ENCODE measurements at places on chromosomes 2 and 18. TPM values are rescaled to one million over a fixed set of nuclear protein-coding genes. Genes with fewer than 3 reads are reported as not detected.
A peak's percentile ranks its signal among the peaks of the same experiment; 100 is the strongest.

- H3K36me3 ChIP-seq = peaks cover 4% of the 10 kb centered on the region
- peaks cover 67% of the 10 kb centered on the region for H3K4me1 ChIP-seq
- no peak overlapping the region for H3K4me3 ChIP-seq
- H3K27ac ChIP-seq = peak overlapping the region; percentile 37
Measured at GRCh38 chr2:160338901-160339685, 139.0 kb upstream of the ITGB6 start.

DNA sequence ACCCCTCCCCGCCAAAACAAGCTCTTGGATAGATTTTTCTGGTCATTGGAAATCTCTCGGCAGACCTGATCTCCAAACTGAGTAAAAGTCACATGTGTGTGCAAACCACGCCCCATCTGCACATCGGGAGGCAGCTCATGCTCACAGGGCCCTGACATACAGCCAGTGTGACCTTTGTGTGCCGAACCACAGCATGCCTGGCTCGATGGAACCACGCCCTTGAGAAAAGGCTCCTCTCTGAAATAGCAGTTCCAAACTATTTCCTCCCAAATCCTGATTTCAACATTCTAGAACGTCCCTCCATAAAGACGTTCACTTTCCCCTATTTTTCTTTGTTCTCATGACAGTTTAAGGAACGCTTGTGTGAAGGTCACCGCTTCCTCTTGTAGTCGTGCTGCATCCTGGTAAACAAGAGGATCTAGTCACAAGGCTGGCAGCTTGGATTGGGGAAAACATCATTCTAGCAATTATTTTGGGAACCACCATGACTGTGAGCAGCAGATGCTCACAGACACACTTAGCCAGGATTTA is 59.3 kb upstream of the MAP4K4 start:
- H3K27me3 ChIP-seq = no peaks in the 10 kb centered on the region
- H3K27ac ChIP-seq = no peak overlapping the region
- no peaks in the 10 kb centered on the region for H3K36me3 ChIP-seq
- no peak for DNase-seq
- no peak overlapping the region for H3K4me3 ChIP-seq

DNA sequence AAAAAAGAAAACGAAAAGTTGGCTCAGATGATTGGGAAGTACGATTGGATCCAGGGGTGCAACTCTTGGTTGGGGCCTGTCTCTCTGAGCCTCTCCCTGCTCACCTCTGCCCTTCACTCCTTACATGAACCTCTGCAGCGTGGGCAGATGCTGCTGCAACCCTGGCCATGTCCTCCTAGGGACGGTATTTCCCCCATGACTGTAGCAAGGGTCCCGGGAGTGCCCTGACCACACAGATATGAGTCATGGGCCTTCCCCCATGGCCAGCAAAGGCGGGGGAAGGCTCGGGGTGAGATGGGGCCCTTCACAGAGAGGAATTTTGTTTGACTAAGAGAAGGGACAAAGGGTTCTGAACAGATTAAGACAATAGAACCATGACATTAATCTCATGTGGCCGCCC is 129.0 kb downstream of the NCK2 start:
- peaks cover 98% of the 10 kb centered on the region for H3K4me1 ChIP-seq
- peak overlapping the region; percentile 72 for H3K4me3 ChIP-seq
- peaks cover 62% of the 10 kb centered on the region for H3K36me3 ChIP-seq
- H3K27ac ChIP-seq = peak overlapping the region; percentile 85

- DNase-seq = no peak
- H3K4me3 ChIP-seq = no peak overlapping the region
- peak overlapping the region; percentile 20 for H3K27ac ChIP-seq
- H3K36me3 ChIP-seq = peaks cover 30% of the 10 kb centered on the region
- no peaks in the 10 kb centered on the region for H3K27me3 ChIP-seq
Measured at GRCh38 chr2:39107156-39107555, 13.7 kb downstream of the SOS1 start.

- H3K27me3 ChIP-seq = peaks cover 16% of the 10 kb centered on the region
- no peak overlapping the region for H3K4me3 ChIP-seq
- H3K4me1 ChIP-seq = peaks cover 18% of the 10 kb centered on the region
- H3K27ac ChIP-seq = no peak overlapping the region
Measured at GRCh38 chr18:79639072-79639829, 40.4 kb upstream of the CTDP1 start.

GRCh38 chr2:99850084-99850710 is 292.2 kb downstream of the AFF3 start:
- DNase-seq = no peak
- no peak overlapping the region for H3K27ac ChIP-seq
- H3K27me3 ChIP-seq = no peaks in the 10 kb centered on the region
- H3K4me3 ChIP-seq = no peak overlapping the region

GRCh38 chr2:5067816-5068215 is 624.4 kb upstream of the SOX11 start:
- H3K27ac ChIP-seq = no peak overlapping the region
- no peak for DNase-seq
- H3K27me3 ChIP-seq = no peaks in the 10 kb centered on the region
- H3K36me3 ChIP-seq = no peaks in the 10 kb centered on the region
- no peak overlapping the region for H3K4me3 ChIP-seq

DNA sequence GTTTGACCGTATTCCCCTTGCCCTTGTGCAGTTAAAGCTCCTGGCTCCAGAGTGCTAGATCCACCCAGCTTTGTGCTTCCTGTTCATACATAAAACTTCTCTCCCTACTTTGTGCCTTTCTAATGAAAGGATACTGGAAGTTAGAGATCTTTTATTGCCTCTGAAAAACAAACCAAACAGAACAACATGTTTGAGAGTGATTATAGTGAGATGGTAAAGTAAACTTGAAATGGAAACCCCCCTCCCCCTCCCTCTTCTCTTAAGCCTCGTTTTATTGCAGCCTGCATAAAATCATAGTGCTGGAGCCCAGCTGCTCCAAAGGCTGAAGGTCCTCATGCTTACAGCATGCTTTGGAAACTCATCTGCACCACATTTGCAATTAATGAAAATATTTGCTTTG is 125.1 kb downstream of the TANC1 start:
- peak overlapping the region; percentile 89 for H3K27ac ChIP-seq
- H3K36me3 ChIP-seq = peaks cover 15% of the 10 kb centered on the region
- no peak overlapping the region for H3K4me3 ChIP-seq
- no peak for DNase-seq
- peaks cover 58% of the 10 kb centered on the region for H3K4me1 ChIP-seq
- no peaks in the 10 kb centered on the region for H3K27me3 ChIP-seq

DNA sequence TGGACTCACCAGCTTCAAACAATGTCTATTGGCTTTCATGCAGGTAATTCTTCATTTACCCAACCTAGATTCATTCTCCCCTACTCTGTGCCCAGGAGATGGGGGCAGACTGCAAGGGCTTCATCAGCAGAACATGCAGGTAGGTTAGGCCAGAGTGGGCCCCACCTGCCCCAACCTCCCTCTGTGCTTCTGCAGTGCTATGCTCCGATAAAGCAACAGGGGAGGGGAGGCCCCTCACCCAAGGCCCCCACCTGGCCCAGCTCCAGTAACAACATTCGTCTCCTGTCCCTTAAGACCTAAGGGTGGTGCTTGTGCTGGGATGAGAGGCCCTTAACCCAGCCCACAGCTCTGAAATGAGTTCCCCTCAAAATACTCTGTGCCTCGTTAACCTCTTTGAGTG is 16.7 kb upstream of the GYPC start:
- H3K36me3 ChIP-seq = no peaks in the 10 kb centered on the region
- no peak overlapping the region for H3K27ac ChIP-seq
- DNase-seq = no peak
- H3K4me1 ChIP-seq = peaks cover 3% of the 10 kb centered on the region

DNA sequence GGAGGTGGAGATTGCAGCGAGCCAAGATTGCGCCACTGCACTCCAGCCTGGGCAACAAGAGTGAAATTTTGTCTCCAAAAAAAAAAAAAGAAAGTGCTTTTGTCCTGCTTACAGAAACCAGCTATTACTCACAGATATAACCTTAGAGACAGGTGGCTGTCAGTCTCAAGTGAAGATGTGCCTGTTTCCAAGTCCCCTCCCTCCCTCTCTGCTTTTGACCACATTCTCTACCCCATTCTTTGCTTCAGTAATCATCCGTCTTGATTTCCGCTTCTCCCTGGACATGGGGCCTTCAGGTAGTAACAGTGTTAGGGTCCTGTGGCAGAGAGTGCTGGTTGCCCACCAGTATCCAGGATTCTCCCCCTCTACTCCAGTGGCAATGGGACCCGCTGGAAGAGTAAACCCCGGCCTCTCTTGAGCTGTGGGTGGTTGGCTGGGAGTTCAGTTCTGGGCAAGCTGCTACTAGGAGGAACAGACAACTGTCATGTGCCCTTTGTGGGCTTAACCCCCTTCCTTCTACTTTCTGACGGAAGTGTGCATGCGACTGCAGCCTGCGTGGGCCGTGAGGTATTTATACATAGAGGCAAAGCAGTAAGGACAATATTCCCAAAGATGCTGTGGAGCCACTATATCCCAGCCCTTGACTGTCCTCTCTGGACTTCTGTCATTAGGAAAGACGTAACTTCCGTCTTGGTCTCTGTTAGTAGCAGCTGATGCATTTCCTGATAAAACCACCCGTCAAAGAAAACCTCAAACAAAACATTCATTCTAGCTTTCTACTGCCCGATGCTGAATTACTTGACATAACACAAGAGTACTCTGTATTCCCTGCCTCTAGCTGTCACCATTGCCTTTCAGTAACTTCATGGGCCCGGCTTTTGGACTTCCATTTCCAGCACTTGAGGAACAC is 17.8 kb downstream of the PDCL3 start:
- peak overlapping the region; percentile 52 for H3K4me3 ChIP-seq
- peaks cover 3% of the 10 kb centered on the region for H3K36me3 ChIP-seq
- DNase-seq = peak; percentile 73
- H3K4me1 ChIP-seq = peaks cover 49% of the 10 kb centered on the region
- peak overlapping the region; percentile 99 for H3K27ac ChIP-seq
- no peaks in the 10 kb centered on the region for H3K27me3 ChIP-seq

- H3K27me3 ChIP-seq = no peaks in the 10 kb centered on the region
- H3K4me1 ChIP-seq = no peaks in the 10 kb centered on the region
- no peak overlapping the region for H3K27ac ChIP-seq
- peaks cover 5% of the 10 kb centered on the region for H3K36me3 ChIP-seq
- no peak overlapping the region for H3K4me3 ChIP-seq
Measured at GRCh38 chr2:36478332-36478738, 119.6 kb downstream of the FEZ2 start.

DNA sequence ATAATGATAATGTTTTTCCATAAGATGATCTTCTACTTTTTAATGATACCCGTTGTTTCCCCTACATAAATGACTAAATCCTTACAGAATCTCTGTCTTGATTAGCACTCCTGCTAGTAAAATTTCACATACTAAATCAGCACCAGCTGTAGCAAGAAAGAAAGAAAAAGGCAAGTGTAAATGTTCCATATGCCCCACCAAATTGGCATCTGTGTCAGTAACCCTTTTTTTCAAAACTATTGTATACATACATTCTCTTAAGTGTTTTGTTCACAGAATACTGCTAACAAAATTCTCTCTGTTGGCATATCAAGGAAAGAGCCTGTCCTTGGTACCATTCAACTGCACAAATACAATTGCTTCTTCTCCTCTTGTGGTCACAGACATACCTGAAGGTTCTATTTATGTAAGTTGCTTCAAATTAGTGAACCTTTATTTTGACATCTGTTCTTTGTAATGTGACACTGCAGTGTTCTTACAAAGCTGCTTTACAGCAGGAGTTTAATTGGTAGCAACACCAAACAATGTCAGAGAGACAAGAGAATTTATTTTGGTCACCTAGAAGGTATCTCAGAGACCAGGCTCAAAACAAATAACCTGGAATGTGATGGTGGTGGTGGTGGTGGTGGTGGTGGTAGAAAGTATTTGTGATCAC is 641.9 kb downstream of the ZEB2 start:
- no peaks in the 10 kb centered on the region for H3K4me1 ChIP-seq
- peaks cover 2% of the 10 kb centered on the region for H3K27me3 ChIP-seq
- H3K27ac ChIP-seq = no peak overlapping the region
- H3K4me3 ChIP-seq = no peak overlapping the region

DNA sequence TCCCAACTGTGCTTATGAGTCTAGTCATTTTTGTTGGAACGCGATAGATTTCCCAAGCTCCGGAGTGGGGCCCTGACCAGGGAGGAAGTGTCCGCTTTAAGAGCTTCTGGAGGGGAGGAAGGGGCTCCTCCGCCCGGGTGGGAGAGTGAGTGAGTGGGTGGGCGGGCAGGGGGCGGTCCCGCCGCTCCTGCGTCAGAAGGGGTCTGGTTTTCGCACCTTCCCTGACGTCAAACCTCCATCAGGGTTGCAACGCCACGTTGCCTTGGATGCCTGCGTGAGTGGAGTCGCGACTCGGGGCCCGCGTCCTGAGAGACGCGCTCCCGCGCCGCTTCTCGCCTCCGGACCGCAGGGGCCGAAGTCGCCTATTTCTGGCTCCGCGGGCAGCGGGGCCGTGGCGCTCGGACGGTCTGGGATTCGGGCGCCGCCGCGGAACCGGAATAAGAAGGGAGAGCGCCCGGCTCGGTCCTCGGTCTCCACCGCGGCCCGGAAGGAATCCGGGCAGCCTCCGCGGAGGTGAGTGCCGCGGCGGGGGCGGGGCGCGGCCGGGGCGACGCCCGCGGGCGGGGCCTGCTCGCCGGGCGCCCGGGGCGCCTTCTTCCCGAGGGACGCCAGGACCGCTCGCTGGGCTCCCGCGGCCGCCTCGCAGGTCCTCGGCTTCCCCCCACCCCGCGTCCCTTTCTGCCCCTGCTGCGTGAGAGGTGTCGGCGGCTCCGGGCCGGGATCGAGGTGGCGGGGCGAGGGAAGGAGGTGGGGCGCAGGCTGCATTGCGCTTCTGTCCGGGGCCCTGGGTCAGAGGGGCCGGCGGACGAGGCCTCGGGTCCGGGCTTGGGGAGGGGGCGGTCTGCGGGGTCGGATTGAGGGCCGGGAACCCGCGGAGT is at the start of gene ZDBF2:
Gene ZDBF2, plus strand, starts transcription at position 230 of the 878 bp plus-strand sequence. CDS start 7,187 bp downstream, outside the sequence.
- peak within 1 kb of the TSS; percentile 89 for H3K4me3 ChIP-seq
- H3K27ac ChIP-seq = peak within 1 kb of the TSS; percentile 92
- peaks cover 48% of the 10 kb centered on the region for H3K27me3 ChIP-seq
- H3K4me1 ChIP-seq = peaks cover 25% of the 10 kb centered on the region
- H3K36me3 ChIP-seq = no peaks in the 10 kb centered on the region
- peak; percentile 46 for DNase-seq

DNA sequence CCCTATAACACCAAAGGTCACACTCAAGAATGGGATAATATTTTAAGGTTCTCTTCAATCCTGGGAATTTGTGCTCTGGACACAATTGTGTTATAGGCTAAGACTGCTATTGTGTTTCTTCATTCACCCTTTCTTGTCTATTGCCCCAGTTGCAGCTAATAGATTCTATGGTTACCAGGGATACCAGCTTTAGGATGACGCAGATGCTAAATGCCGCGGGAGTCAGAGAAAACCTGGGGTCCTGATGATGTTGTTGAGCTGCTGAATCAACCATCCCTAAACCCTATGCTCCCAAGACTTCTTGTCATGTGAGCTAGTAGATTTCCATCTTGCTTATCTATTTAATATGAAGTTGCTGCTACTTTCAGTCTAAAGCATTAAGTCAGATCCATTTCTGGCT is 5.4 kb downstream of the CRYGD start:
- H3K4me3 ChIP-seq = no peak overlapping the region
- DNase-seq = no peak

FBXO36 gene
- total RNA-seq = 1.2 TPM

COL3A1 gene
- total RNA-seq = not detected

GRHL1 gene
- not detected for total RNA-seq

ARMC9 gene
- total RNA-seq = 2.0 TPM

ATP6V1C2 gene
- total RNA-seq = 0.47 TPM

THSD7B gene
- not detected for total RNA-seq

SIGLEC15 gene
- not detected for total RNA-seq
